ENCODE measurements at places on chromosomes 5 and 9. TPM values are rescaled to one million over a fixed set of nuclear protein-coding genes. Genes with fewer than 3 reads are reported as not detected.

DNA sequence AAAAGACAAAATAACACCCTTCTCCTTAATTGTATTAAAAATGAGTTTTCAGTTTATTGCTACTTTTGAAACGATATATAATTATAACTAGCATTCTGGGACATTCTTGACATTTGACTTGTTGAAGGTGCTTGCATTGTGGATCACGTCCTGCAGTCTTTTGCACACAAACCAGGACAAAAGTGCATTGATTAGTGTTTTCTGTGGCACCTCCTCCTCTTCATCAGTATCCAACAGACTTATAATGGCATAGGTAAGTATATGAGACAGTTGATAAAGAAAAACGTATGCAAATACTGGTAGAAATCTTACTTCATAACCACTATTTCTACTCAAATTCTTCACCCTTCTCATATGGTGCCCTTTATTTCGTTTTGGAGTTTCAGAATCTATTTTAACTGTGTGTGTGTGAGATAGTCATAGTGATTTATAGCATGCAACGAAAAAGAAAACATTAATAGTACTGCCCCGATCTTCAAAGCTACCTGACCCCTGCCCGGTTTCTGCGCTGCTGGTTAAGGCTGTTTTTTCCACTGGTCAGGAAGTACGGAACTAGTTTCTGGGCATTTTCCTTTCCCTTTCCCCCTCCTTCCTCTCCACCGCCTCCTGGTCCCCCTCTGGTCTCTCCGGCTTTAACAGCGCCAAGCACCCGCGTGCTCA lies 639 bp upstream of the RASA1 start:
- H3K27ac ChIP-seq, result peak overlapping the region; percentile 71
- DNase-seq, result no peak
- H3K36me3 ChIP-seq, result no peaks in the 10 kb centered on the region
- H3K4me1 ChIP-seq, result no peaks in the 10 kb centered on the region
- H3K4me3 ChIP-seq, result peak overlapping the region; percentile 77

DNA sequence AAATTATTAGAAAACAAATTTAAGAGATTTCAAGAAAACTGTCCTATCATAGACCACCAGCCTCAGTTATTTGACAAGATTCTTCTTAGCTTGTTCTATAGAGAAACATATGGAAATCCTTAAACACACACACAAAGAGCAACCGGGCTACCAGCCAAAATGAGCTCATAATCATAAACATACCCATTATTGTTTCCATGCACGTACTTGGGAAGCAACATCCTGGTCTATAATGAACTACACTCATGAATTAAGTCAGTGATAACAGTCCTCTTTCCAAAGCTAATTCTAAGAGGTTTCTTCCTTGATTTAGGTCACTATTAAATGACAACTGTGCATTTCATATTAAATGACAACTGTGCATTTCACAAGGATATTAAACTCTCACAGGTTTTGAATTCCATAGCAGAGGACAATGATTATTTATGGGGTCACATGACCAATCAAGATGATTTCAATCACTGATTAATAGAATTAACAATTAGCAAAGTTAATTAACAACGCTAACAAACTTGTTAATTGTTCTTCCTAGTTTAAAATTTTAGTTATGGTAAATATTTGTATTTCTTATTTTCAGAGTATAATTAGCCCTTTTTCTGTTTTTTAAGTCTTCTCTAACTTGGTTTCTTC lies 77.0 kb downstream of the OXCT1 start:
- no peak for DNase-seq
- no peak overlapping the region for H3K27ac ChIP-seq
- no peak overlapping the region for H3K4me3 ChIP-seq
- no peaks in the 10 kb centered on the region for H3K4me1 ChIP-seq
- no peaks in the 10 kb centered on the region for H3K36me3 ChIP-seq

- no peaks in the 10 kb centered on the region for H3K4me1 ChIP-seq
- no peaks in the 10 kb centered on the region for H3K36me3 ChIP-seq
- DNase-seq, result no peak
- H3K27me3 ChIP-seq, result no peaks in the 10 kb centered on the region
Measured at GRCh38 chr5:178467205-178467567, 123.0 kb downstream of the COL23A1 start.

Gene SNCB
- not detected for total RNA-seq

Gene F12
- total RNA-seq, result 518 TPM

Gene SLCO4C1
- 2.0 TPM for total RNA-seq

Gene SLC45A2
- total RNA-seq, result 0.28 TPM

GRCh38 chr5:115179030-115179393 lies 9.3 kb upstream of the TRIM36 start:
- H3K4me1 ChIP-seq, result no peaks in the 10 kb centered on the region
- no peak overlapping the region for H3K27ac ChIP-seq
- H3K4me3 ChIP-seq, result no peak overlapping the region
- no peaks in the 10 kb centered on the region for H3K36me3 ChIP-seq

Gene ANKRD31
- not detected for total RNA-seq

Gene PRR7
- total RNA-seq, result 0.15 TPM

GRCh38 chr9:97640325-97640724 lies 6.7 kb downstream of the NCBP1 start:
- H3K4me3 ChIP-seq, result no peak overlapping the region
- DNase-seq, result no peak
- peaks cover 23% of the 10 kb centered on the region for H3K4me1 ChIP-seq

DNA sequence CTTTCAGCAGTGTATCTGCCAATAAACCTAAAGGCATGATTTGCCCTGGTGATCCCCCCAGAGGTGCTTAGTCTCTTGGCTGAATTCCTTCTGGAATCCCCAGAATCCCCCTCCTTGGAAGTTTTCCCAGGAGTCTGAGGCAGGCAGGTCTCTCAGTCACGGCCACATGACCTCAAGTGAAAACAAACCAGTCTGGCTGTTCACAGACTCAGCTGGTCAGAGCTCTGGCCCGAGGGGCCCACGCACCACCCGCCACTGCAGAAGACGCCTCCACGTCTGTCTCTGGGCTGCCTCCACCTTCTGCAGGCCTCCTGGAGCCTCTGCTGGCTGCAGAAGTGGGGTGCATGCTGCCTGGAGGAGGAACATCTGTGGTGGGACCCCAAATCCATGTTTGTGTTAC lies 52.5 kb downstream of the HRH2 start:
- no peak overlapping the region for H3K27ac ChIP-seq
- no peaks in the 10 kb centered on the region for H3K4me1 ChIP-seq
- no peak overlapping the region for H3K4me3 ChIP-seq
- peak; percentile 41 for DNase-seq
- H3K27me3 ChIP-seq, result no peaks in the 10 kb centered on the region
- H3K36me3 ChIP-seq, result no peaks in the 10 kb centered on the region

DNA sequence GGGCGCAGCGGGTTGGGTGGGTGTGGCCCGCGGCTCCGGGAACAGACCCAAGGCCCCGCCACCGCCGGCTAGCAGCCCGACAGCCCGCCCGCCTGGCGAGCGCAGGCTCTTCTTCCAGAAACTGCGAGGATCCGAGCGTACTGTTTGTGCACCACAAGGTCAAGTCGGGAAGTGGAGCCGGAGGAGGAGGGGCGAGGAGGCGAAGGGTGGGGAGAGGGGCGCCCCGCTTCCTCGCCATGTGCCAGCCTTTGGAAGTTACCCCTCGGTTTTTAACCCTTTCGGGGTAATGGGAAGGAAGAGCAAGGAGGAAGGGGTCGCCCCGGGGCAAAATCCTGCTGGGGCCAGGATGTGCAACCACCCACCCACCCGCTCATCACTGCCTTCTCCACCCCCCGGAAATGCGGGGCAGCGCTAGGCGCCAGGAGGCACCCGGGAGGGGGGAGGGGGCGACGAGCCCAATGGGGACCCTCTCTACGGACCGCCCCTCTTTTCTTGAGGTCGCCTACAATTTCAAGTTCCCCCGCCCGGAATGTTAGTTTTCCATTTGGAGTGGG lies 1.1 kb upstream of the JADE2 start:
- no peaks in the 10 kb centered on the region for H3K4me1 ChIP-seq
- H3K4me3 ChIP-seq, result peak overlapping the region; percentile 88
- peak; percentile 84 for DNase-seq

Gene CEL
- 0.20 TPM for total RNA-seq

GRCh38 chr9:6959270-6960000 lies 201.7 kb downstream of the KDM4C start:
- H3K27ac ChIP-seq, result no peak overlapping the region
- no peaks in the 10 kb centered on the region for H3K27me3 ChIP-seq
- no peak for DNase-seq

- H3K27me3 ChIP-seq, result no peaks in the 10 kb centered on the region
- H3K27ac ChIP-seq, result no peak overlapping the region
- DNase-seq, result no peak
- no peak overlapping the region for H3K4me3 ChIP-seq
- H3K4me1 ChIP-seq, result no peaks in the 10 kb centered on the region
Measured at GRCh38 chr9:86828631-86829030, 118.7 kb downstream of the GAS1 start.

- peak; percentile 33 for DNase-seq
- no peak overlapping the region for H3K27ac ChIP-seq
- H3K4me3 ChIP-seq, result no peak overlapping the region
- no peaks in the 10 kb centered on the region for H3K27me3 ChIP-seq
- no peaks in the 10 kb centered on the region for H3K36me3 ChIP-seq
Measured at GRCh38 chr5:138282920-138283742, 8.7 kb upstream of the GFRA3 start.

- no peaks in the 10 kb centered on the region for H3K27me3 ChIP-seq
- DNase-seq, result no peak
- no peaks in the 10 kb centered on the region for H3K36me3 ChIP-seq
Measured at GRCh38 chr5:78993165-78993564, 8.1 kb upstream of the ARSB start.

Gene WDR31
- 1.3 TPM for total RNA-seq

Gene ZNF367
- total RNA-seq, result 0.73 TPM

GRCh38 chr5:35319333-35320002 lies 89.2 kb upstream of the PRLR start:
- no peak overlapping the region for H3K4me3 ChIP-seq
- no peak for DNase-seq
- H3K27me3 ChIP-seq, result no peaks in the 10 kb centered on the region
- H3K27ac ChIP-seq, result no peak overlapping the region
- H3K4me1 ChIP-seq, result no peaks in the 10 kb centered on the region
- H3K36me3 ChIP-seq, result no peaks in the 10 kb centered on the region

Gene ZNF879
- total RNA-seq, result 1.3 TPM

- H3K4me1 ChIP-seq, result no peaks in the 10 kb centered on the region
- no peaks in the 10 kb centered on the region for H3K27me3 ChIP-seq
- H3K4me3 ChIP-seq, result no peak overlapping the region
- H3K27ac ChIP-seq, result no peak overlapping the region
- no peak for DNase-seq
Measured at GRCh38 chr5:93096561-93096960, 484.5 kb downstream of the NR2F1-AS1 start.

Gene TLE1
- total RNA-seq, result 62.9 TPM

DNA sequence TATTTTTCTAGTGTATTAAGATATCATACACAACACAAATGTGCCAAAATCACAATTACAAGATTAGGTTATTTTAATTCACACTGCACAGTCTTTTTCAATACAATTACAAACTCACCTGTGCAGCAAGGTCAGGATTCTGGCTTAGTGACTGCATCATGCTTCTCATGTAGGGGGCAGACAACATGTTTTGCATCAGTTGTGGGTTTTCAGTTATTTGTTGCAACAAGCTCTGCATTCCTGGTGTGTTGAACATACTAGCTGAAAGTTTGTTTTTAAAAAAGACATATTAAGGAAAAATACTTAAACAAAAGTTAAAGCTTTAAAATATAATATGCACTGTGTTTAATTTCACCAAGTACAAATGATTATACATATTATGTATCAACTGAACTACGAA lies 38.7 kb downstream of the UBQLN1 start:
- H3K27ac ChIP-seq, result no peak overlapping the region
- DNase-seq, result no peak
- no peaks in the 10 kb centered on the region for H3K4me1 ChIP-seq
- H3K4me3 ChIP-seq, result no peak overlapping the region

DNA sequence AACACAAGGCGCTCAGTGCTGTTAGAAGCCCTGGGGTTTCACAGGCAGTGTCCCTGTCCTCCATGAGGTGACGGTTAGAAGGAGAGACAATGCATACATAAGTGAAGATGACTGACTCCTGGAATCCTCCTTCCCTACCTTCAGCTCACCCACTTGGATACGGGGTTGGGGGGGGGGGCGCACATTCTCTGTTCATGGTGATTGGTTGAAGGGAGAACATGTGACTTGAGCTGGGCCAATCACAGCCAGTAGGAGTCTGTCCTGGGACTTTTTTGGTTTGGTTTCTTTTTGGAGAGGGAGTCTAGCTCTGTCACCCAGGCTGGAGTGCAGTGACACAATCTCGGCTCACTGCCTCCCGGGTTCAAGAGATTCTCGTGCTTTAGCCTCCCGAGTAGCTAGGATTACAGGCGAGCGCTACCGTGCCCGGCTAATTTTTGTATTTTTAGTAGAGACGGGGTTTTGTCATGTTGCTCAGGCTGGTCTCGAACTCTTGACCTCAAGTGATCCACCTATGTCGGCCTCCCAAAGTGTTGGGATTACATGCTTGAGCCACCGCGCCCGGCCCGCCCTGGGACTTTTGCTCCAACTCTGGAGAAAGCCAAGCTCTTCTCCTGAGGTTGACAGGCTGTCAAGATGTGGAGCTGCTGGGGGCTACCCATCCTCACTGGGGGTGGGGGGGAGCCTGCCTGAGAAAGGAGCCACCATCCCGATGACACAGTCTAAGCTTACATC lies 30.8 kb downstream of the SH3PXD2B start:
- no peak overlapping the region for H3K4me3 ChIP-seq
- no peak for DNase-seq
- no peaks in the 10 kb centered on the region for H3K36me3 ChIP-seq
- no peak overlapping the region for H3K27ac ChIP-seq
- H3K27me3 ChIP-seq, result no peaks in the 10 kb centered on the region

Gene CNTLN
- total RNA-seq, result 9.7 TPM

Gene PAEP
- not detected for total RNA-seq

DNA sequence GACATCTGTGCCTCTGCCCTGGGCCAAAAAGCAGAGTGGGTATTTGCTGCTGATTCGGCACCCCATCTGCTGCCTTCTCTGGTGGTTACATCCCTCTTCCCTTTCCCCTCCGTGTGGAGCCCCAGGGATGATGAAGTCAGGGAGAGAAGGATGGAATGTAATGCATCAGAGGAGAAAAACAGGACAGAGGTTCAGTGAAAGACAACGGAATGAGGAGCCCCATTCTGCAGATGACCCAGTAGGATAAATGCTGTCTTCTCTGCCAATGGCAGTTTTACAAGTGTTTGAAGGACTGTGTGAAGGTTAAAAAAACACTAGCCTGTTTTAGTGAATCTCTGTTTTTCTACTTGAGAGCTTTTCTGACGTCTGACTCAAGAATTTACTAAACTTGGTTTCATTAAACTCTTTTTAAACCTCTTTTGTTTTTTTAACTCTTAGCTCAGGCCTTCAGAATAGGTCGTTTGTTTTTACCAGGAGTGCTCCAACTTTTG lies 86.3 kb downstream of the NLN start:
- no peaks in the 10 kb centered on the region for H3K27me3 ChIP-seq
- H3K4me1 ChIP-seq, result no peaks in the 10 kb centered on the region
- H3K36me3 ChIP-seq, result no peaks in the 10 kb centered on the region
- H3K4me3 ChIP-seq, result no peak overlapping the region

- H3K27me3 ChIP-seq, result no peaks in the 10 kb centered on the region
- DNase-seq, result no peak
- peaks cover 5% of the 10 kb centered on the region for H3K36me3 ChIP-seq
- no peak overlapping the region for H3K4me3 ChIP-seq
- H3K4me1 ChIP-seq, result no peaks in the 10 kb centered on the region
Measured at GRCh38 chr9:366620-367019, 152.0 kb downstream of the DOCK8 start.
